ENCODE measurements at places on chromosomes 1 and 21.

- H3K27me3 ChIP-seq, result no peaks in the 10 kb centered on the region
- H3K36me3 ChIP-seq, result peaks cover 18% of the 10 kb centered on the region
- DNase-seq, result no peak
- H3K4me3 ChIP-seq, result no peak overlapping the region
Observed at GRCh38 chr1:26784886-26785285, 2.9 kb upstream of the PIGV start.

DNA sequence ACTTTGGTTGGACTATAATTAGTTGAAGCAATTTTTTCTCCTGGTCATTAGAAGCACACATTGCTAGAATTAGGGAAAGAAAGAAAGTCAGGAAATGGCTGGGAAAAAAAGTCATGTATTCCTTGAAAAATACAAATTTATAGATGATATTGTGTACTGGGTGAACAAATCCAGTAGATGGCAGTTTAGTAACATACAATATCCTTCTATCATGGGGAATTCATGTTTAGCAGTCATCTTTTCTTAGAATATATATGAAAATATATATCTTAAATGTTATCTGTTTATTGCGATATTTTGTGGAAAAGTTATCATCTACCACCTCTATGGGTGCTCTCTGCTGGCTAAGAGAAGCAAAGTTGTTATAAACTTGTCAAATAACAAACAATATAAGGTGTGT is 13.1 kb upstream of the ZRANB2 start:
- no peak overlapping the region for H3K4me3 ChIP-seq
- H3K4me1 ChIP-seq, result no peaks in the 10 kb centered on the region
- no peak overlapping the region for H3K27ac ChIP-seq
- no peak for DNase-seq
- no peaks in the 10 kb centered on the region for H3K27me3 ChIP-seq

DNA sequence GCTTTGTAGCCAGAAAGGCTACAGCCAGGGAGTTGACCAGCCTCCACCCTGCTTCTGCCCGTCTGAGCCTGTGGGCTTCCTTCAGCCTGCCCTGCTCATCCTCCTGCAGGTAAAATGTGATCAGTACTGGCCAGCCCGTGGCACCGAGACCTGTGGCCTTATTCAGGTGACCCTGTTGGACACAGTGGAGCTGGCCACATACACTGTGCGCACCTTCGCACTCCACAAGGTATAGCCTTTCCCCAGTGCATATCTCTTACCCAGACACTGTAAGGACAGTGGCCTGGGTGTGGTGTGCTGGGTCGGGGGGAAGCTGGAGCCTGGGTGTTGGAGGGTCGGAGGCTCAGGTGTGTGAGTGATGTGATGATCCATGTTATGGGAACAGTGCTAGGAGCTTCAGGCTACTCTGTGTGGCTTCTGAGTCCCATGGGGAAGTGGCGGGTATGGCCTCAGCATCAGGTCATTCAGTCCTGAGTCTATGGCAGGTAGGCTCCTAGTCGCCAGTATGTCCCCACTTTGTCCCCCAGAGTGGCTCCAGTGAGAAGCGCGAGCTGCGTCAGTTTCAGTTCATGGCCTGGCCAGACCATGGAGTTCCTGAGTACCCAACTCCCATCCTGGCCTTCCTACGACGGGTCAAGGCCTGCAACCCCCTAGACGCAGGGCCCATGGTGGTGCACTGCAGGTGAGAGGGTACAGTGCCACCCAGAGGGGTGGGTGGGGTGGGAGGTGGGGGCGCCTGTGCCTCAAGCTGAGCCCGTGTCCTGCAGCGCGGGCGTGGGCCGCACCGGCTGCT is 31.2 kb upstream of the KDM4A start:
- H3K4me1 ChIP-seq, result no peaks in the 10 kb centered on the region
- no peaks in the 10 kb centered on the region for H3K36me3 ChIP-seq
- no peak for DNase-seq
- H3K4me3 ChIP-seq, result no peak overlapping the region
- H3K27ac ChIP-seq, result no peak overlapping the region
- H3K27me3 ChIP-seq, result no peaks in the 10 kb centered on the region

- no peak overlapping the region for H3K27ac ChIP-seq
- H3K4me1 ChIP-seq, result no peaks in the 10 kb centered on the region
- no peaks in the 10 kb centered on the region for H3K36me3 ChIP-seq
- DNase-seq, result no peak
Observed at GRCh38 chr1:80893115-80893514, 907.6 kb upstream of the ADGRL2 start.

DNA sequence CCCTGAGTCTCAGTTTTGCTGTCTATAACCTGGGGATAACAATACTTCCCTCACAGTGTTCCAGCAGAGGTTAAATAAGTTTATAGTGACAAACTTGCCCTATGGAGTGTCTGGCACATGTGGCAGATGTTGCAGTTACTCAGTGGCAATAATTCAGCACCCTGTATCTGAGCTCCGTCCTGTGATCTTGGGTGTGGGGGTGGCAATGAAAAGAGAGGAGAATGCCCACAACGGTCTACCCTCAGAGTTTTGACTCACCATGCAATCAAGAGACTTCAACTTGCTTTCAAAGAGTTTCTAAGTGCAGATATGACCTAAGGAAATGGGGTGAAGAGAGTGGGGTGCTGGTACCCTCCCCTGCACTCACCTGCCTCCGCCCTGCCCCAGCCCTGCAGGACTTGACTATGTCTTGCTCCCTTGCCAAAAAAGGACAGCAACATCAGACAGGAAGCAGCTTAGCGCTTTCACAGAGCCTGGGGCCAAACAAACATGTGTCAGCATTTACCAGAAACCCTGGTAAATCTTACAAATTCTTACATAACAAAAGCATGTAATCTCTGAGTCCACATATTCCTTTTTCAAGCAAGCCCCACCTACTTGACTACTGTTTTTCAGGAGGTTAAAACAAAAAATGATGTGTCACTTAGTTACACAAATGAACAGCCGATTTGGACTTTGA is 185.1 kb upstream of the CAMK1G start:
- no peaks in the 10 kb centered on the region for H3K4me1 ChIP-seq
- H3K36me3 ChIP-seq, result no peaks in the 10 kb centered on the region
- no peak overlapping the region for H3K27ac ChIP-seq
- H3K4me3 ChIP-seq, result no peak overlapping the region
- H3K27me3 ChIP-seq, result no peaks in the 10 kb centered on the region
- no peak for DNase-seq

- H3K27ac ChIP-seq, result no peak overlapping the region
- no peaks in the 10 kb centered on the region for H3K36me3 ChIP-seq
- H3K27me3 ChIP-seq, result no peaks in the 10 kb centered on the region
- DNase-seq, result no peak
- no peak overlapping the region for H3K4me3 ChIP-seq
Observed at GRCh38 chr1:84771895-84772294, 81.6 kb upstream of the SSX2IP start.

DNA sequence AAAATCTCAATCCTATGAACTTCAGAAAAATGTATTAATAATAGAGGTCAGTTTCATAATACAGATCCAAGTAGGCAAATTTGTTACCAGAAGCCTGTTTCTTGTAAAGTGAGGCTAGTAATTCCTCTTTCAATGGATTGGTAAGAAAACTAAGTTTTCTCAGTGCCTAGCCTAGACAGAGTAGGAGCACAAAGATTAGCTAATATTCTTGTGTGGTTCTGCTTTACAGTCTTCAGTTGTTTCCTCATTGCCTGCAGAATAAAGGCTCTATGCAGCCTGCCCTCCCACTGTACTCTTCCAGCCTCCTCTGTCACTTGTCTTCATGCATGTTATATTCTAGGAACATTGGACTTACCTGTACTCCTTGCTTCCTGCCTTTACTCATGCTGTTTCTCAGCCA is 2.4 kb upstream of the PPP1R15B start:
- H3K27me3 ChIP-seq, result no peaks in the 10 kb centered on the region
- no peak overlapping the region for H3K4me3 ChIP-seq
- no peak overlapping the region for H3K27ac ChIP-seq
- peaks cover 13% of the 10 kb centered on the region for H3K4me1 ChIP-seq
- no peaks in the 10 kb centered on the region for H3K36me3 ChIP-seq

GRCh38 chr1:90706437-90707362 is 10.4 kb downstream of the BARHL2 start:
- no peaks in the 10 kb centered on the region for H3K36me3 ChIP-seq
- no peak for DNase-seq
- no peak overlapping the region for H3K27ac ChIP-seq
- H3K27me3 ChIP-seq, result peaks cover 84% of the 10 kb centered on the region
- H3K4me3 ChIP-seq, result peak overlapping the region; percentile 34

DNA sequence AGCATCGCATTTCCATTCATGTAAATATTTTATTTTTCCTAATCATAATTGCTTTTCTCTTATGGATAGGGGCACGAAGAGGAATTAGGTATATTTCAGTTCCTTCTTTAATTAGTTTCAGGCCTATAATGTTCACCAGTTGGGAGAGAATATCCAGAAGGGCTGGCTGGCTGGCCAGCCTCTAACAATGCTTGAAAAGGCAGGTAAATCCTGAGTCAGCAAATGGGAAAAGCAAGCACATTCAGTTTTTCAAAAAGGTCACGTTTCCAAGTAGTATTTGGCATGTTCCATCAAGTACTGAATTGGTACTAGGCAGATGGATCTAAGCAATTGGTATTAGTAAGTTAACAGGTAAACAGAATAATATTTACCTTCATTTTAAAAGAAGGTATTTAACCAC is 8.0 kb downstream of the RAB29 start:
- no peak overlapping the region for H3K27ac ChIP-seq
- peaks cover 7% of the 10 kb centered on the region for H3K36me3 ChIP-seq

- no peak overlapping the region for H3K4me3 ChIP-seq
- H3K36me3 ChIP-seq, result no peaks in the 10 kb centered on the region
- peak overlapping the region; percentile 94 for H3K27ac ChIP-seq
Observed at GRCh38 chr1:203403586-203403985, 52.7 kb upstream of the FMOD start.

GRCh38 chr1:25182629-25183028 is 49.7 kb downstream of the SYF2 start:
- DNase-seq, result no peak
- H3K4me3 ChIP-seq, result no peak overlapping the region
- H3K27me3 ChIP-seq, result peaks cover 10% of the 10 kb centered on the region
- H3K36me3 ChIP-seq, result no peaks in the 10 kb centered on the region

- no peaks in the 10 kb centered on the region for H3K27me3 ChIP-seq
- no peak for DNase-seq
- H3K27ac ChIP-seq, result no peak overlapping the region
Observed at GRCh38 chr1:1299686-1300351, 7.9 kb downstream of the ACAP3 start.

- DNase-seq, result peak; percentile 78
- no peak overlapping the region for H3K4me3 ChIP-seq
- no peaks in the 10 kb centered on the region for H3K36me3 ChIP-seq
- peaks cover 59% of the 10 kb centered on the region for H3K4me1 ChIP-seq
- no peaks in the 10 kb centered on the region for H3K27me3 ChIP-seq
Observed at GRCh38 chr1:17563494-17564281, 24.2 kb downstream of the ARHGEF10L start.

GRCh38 chr21:26587736-26588201 is 14.7 kb upstream of the CYYR1 start:
- no peak overlapping the region for H3K4me3 ChIP-seq
- H3K36me3 ChIP-seq, result no peaks in the 10 kb centered on the region
- no peaks in the 10 kb centered on the region for H3K4me1 ChIP-seq
- H3K27me3 ChIP-seq, result no peaks in the 10 kb centered on the region
- no peak overlapping the region for H3K27ac ChIP-seq
- no peak for DNase-seq

DNA sequence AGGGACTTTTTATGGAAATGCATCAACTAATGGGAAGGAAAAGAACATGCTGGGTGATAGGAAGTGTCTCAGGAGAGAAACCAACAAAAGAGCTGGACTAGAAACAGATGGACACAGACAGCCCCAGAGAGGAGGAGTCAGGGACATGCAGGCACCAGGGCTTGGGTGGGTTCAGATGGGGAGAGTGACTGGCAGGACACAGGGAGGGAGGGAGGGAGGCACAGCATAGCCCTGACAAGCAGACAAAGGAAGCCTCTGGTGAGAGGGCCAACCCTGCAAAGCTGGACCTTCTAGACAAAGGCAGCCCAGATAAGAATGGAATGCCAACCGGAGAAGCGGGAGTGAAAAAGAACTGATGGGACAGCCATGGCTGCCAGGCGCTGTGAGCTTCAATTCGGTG is 568.8 kb downstream of the AJAP1 start:
- H3K4me1 ChIP-seq, result no peaks in the 10 kb centered on the region
- H3K36me3 ChIP-seq, result no peaks in the 10 kb centered on the region
- H3K4me3 ChIP-seq, result no peak overlapping the region
- no peaks in the 10 kb centered on the region for H3K27me3 ChIP-seq
- no peak for DNase-seq

GRCh38 chr1:227891223-227891954 is 56.3 kb downstream of the WNT9A start:
- no peak overlapping the region for H3K4me3 ChIP-seq
- peaks cover 7% of the 10 kb centered on the region for H3K4me1 ChIP-seq
- H3K27me3 ChIP-seq, result no peaks in the 10 kb centered on the region
- no peak overlapping the region for H3K27ac ChIP-seq

- no peak for DNase-seq
- H3K4me3 ChIP-seq, result no peak overlapping the region
- H3K27me3 ChIP-seq, result no peaks in the 10 kb centered on the region
- no peak overlapping the region for H3K27ac ChIP-seq
Observed at GRCh38 chr1:56432166-56432971, 147.0 kb downstream of the PLPP3 start.

DNA sequence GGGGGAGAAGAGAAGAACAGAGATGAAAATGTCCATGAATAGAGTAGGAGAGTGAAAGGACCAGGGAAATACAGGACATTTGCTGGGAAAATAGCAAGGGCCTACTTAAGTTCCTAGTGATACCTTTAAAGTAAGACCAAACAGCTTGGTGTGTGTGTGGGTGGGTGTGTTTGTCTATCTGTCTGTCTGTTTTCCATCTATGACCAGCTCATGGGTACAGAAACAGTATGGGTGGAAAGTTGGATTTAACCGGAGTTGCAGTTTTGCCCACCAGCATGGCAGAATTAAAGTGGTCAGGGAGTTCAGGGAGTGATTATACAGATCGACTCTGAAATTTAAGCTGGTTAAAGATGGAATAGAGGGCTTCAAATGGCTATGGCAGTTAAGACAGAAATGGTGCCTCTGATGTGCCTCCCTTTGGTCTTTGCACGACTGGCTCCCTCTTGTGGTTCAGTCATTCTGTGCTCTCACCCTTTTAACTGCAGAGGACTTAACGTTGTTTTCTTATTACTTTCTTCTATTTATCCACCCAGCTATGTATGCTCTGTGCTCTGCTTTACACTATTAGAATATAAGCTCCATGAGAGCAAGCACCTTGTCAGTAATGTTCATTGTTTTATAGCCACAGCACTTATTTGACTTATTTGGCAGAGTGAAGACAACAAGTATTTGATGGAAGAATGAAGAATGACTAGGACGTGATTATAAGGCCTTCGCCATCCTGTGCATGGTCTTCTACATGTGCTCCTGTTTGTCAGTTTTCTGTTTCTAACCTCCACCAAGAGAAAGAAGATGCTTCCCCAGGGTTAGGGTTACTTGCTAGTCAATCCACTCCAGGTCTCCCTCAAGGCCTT is 72.7 kb upstream of the AK4 start:
- H3K27me3 ChIP-seq, result no peaks in the 10 kb centered on the region
- H3K27ac ChIP-seq, result no peak overlapping the region
- H3K4me1 ChIP-seq, result no peaks in the 10 kb centered on the region
- no peaks in the 10 kb centered on the region for H3K36me3 ChIP-seq

Measured in heart left ventricle (tissue), 16 donors.